Fibroblast of skin of scalp (primary cell): ENCODE measurements at places on chromosomes 1 and 21.
A peak's percentile ranks its signal among the peaks of the same experiment; 100 is the strongest.

- peak; percentile 56 for DNase-seq
Observed at GRCh38 chr1:160144921-160145320, 6.5 kb upstream of the ATP1A4 start.

GRCh38 chr21:42629933-42630589 lies 23.4 kb upstream of the PDE9A start:
- no peak for DNase-seq

DNA sequence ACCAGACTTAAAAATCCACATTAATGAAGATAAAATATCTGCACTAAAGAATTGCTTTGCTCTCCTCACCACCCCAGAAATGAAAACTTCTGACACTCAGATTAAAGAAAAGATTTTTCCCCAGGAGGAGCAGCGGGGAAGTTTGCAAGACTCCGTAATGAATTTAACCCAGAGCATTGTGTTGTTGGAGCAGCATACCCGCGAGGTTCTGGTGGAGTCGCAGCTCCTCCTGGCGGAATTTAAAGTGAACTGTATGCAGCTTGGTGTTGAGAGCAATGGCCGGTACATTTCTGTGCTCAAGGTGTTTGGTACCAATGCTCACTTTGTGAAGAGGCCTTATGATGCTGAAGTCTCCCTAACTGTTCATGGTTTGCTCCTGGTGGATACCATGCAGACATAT lies 46.4 kb downstream of the VPS13D start:
- DNase-seq, result peak; percentile 40

- DNase-seq, result no peak
Observed at GRCh38 chr1:213790565-213790964, 197.2 kb upstream of the PROX1 start.

GRCh38 chr1:36365381-36365780 lies 20.3 kb downstream of the STK40 start:
- peak; percentile 73 for DNase-seq

DNA sequence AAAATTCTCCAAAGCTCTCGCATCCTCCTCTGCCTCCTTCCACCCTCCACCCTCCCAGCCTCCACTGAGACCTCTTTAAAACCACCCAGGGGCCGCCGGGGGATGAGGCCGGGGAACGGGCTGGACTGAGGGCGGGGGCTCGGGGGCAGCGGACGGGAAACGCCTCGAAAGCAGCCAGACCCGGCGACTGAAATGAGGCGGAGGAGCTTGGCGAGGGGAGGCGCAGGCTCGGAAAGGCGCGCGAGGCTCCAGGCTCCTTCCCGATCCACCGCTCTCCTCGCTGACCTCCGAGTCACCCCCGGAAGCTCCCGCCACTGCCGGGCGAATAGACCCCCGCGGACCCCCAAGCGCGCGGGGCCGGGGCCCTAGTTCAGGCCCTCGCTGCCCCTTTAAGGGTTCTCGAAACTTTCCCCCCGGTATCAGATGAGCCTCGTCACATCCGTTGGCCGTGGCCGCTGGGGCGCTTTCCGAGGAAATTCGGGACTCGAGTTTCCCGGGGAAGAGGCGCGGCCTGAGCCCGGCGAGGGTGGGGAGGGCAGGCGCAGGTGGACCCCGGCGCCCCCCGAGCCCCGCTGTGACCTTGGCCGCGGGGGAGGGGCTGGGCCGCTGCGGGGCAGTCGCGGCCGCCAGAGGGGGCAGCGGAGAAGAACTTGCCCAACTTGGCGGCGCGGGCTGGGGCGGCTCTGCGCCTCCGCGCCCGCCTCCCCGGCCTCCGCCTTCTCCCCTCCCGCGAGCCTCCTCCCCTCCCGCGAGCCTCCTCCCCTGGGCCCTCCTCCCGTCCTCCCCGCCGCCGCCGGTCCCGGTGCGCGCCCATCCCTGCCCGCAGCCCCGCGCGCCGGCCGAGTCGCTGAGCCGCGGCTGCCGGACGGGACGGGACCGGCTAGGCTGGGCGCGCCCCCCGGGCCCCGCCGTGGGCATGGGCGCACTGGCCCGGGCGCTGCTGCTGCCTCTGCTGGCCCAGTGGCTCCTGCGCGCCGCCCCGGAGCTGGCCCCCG lies at the start of gene BACE2:
BACE2 (plus strand) TSS at position 813 of the 995 bp plus-strand sequence; CDS start at position 917, 104 bp downstream.
- DNase-seq, result peak; percentile 85

DNA sequence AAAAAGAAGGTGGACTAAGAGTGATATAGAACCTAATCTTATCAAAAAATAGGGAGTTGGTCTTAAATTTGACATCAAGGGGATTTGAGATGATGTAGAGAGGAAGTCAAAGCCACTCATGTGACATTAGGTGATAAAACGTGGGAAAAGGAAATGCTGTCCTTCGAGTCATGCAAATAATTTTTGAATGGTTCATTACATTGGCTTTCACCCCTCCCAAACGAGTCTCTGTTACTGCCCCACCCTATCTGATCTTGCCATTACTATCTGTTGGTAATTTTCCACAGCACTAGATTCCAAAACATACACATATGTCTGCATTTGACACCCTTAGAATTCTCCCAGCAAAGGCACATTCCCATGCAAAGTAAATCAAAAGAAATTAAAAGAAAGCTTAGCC lies 531.1 kb upstream of the ADAMTS5 start:
- DNase-seq, result no peak

DNA sequence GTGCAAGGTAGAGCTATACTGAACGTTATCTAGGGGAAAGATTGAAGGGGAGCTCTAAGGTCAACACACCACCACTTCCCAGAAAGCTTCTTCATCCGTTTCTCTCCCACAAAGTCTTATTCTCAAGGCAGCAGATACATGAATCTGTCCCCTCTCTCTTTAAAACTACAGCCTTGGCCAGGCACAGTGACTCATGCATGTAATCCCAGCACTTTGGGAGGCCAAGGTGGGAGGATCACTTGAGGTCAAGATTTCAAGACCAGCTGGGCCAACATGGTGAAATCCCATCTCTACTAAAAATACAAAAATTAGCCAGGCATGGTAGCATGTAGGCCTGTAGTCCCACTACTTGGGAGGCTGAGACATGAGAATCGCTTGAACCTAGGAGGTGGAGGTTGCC lies 8.1 kb downstream of the CYP4X1 start:
- DNase-seq, result no peak

DNA sequence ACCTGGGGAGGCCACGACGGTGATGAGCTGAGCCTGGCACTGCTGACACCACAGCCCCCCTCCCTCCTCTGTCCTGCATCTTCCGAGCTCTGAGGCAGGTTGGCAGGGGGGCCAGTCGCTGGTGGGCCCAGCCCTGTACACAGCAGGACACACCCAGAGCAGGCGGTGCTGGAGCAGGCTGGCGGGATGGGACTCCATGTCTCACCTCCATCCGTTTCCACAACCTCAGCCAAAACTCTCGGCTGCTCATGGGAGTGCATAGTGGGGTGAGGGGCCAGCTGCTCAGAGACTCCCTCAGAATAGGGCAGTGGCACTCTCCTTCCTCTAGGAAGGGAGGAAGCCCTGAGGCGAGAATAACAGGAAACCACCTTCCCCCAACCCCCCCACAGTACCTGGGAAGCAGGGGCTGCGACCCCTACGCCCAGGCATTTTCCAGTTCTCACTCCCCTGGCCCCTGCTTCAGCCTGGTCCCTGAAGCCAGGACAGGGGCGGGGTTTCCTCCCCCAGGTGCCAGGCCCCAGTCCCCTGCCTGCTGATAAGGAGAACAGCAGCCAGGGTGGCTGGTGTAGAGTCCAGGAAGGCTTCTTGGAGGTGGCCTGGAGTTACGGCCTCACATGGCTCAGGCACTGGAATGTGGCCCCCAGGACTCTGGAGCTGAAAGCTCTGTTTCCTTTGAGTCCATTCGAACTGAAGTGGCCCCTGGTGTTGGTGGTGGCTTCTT lies 3.2 kb upstream of the IBA57 start:
- DNase-seq, result peak; percentile 16

DNA sequence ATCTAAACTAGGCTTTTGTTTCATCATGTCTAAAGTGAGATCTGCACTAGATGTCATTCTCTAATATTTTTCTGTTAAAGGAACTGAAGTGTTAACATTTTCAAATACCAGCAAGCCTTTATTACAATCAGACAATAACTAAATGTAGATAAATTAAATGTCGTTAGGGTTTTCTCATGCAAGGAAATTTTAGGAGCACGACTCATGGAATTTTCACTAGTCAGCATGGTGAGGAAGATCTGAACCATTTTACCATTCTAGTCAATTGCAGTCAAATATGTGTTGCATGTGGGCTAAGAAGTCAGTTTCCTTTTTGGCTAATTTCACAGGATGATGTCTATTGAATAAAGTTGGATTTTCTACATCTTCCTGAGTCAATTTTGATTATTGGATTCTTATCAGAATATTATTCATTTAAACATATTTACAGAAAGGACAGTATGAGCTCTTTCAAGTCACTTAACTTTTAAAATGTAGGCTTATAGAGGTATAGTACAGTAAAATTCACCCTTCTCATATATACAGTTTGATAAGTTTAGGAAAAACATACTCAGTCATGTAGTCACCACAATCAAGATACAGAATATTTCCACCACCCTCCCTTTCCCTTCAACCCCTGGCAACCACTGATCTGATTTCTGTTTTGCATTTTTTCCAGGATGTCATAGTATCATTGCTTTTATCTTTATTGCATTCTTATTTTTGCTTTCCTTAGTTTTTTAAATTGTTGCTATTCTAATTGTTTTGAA lies 9.2 kb downstream of the GCSAML start:
- DNase-seq, result peak; percentile 6

DNA sequence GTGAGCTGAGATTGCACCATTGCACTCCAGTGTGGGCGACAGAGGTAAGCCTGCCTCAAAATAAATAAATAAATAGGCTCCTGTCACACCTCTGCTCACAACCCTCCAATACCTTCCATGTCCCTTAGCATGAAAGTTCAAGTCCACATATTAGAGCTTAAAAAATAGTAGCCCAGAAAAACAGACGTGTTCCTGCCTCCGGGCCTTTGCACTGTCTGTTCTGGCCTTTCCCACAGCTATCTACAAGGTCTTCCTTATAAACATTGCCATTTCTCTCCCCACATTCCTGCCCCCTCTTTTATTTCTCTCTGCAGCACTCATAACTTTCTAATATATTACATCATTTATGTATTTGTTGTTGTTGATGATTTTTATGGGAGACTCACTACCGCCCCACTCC lies 85.6 kb upstream of the CASZ1 start:
- DNase-seq, result no peak

DNA sequence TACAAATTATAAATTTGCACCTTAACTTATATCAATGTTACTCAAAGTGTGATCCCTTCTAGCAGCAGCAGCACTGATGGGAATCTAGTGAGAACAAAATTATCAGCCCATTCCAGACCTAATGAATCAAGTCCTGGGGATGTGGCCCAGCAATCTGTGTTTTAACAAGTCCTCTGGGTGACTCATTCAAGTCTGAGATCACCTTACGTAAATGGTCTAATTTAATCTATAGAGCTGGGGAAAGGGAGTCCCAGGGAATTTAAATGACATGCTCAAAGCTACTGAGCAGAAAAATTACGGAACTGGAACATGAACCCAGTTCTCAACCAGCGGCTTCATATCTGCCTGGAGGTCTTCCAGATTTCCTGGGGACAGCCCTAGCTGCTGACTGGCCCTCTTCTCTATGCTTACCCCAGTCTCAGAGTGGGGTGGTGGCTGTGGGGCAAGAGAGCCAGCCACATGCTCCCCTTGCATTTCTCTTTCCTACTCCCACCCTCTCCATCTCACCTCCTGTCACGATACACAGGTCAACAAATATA lies 220.0 kb downstream of the TM2D1 start:
- DNase-seq, result peak; percentile 32
